ENCODE measurements at places on chromosomes 11 and 22.
A peak's percentile ranks its signal among the peaks of the same experiment; 100 is the strongest.

- no peak for DNase-seq
Observed at GRCh38 chr22:22934543-22935055, 47.0 kb downstream of the IGLL5 start.

DNA sequence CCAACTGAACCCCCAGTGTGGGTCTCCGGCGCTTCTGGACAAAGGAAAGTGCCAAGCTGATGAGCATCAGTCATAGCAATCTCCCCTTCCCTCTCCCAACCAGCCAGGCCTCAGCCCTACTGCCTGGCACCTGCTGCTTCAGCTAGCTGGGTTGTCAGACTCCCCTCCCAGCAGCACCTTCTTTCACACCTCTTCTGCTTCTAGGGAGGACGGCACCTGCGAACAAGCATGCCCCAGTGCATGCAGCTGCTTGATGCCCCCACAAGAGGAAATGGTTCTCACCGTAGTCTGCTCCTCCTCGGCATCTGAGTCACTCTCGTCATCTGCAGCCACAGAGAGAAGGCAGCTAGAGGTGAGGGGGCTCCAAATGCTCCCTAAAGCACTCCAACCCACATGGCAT is 25.4 kb downstream of the THOC5 start:
- DNase-seq = no peak

GRCh38 chr11:117909611-117910382 is 19.4 kb downstream of the TMPRSS13 start:
- no peak for DNase-seq

GRCh38 chr11:45543808-45544422 is 121.5 kb downstream of the CHST1 start:
- DNase-seq = peak; percentile 37

- peak; percentile 34 for DNase-seq
Observed at GRCh38 chr22:45769569-45770210, 98.1 kb downstream of the ATXN10 start.

Measured in fibroblast of skin of scalp (primary cell).